OCI-LY7 (cell line): ENCODE measurements at places on chromosomes 3 and 15. TPM values are rescaled to one million over a fixed set of nuclear protein-coding genes. Genes with fewer than 3 reads are reported as not detected.

DNA sequence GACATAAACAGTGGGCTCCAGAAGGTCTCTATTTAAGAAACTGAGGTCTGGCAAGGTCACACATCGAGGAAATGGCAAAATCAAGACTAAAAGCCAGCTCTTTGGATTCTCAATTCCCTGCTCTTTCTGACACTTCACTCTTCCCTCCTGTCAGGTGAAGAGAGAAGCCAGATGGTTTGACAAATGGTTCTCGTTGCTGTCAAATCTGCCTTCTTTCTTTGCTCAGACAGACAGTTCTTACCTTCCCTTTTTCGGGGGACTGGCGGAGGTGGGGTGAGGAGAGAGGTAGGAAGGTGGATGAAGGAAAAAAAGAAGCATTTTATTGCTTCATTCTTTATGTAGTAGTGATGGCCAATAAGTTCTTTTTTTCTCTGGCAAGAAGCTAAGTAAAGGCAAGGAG lies 133.4 kb downstream of the LPP start:
- DNase-seq, result no peak

GRCh38 chr3:131856171-131856570 lies 178.6 kb downstream of the CPNE4 start:
- no peak for DNase-seq

DNA sequence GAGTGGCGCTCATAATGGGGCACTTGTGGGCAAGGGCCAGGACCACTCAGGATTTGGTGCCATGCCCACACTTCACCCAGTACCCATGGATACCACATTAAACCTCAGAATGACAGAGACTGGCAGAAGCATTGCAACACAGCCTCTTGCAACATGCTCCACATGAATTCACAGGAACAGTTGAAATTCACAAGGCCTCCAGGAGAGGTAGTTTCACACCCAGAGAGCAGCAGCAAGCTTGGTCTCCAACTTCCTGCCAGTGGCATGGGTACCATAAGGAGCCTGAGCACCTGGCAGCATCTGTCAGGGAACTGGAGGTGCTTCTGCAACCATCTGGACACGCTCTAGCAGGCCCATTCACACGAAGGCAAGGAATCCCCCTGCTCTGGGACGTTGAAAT lies 101.0 kb downstream of the OSBPL10 start:
- peak; percentile 89 for DNase-seq

GRCh38 chr15:41238100-41238499 lies 7.0 kb downstream of the CHP1 start:
- no peak for DNase-seq

INSYN1 gene
- total RNA-seq, result not detected in 2 replicates

SERF2 gene
- total RNA-seq, result 1,328 and 1,370 TPM in 2 replicates
